ENCODE measurements at places on chromosomes 4 and X. TPM values are rescaled to one million over a fixed set of nuclear protein-coding genes. Genes with fewer than 3 reads are reported as not detected.

- no peak overlapping the region for H3K4me3 ChIP-seq
- peaks cover 2% of the 10 kb centered on the region for H3K27me3 ChIP-seq
- DNase-seq, result no peak
- no peaks in the 10 kb centered on the region for H3K4me1 ChIP-seq
These were observed 16.7 kb downstream of the LGI2 start for GRCh38 chr4:25013756-25014661.

DNA sequence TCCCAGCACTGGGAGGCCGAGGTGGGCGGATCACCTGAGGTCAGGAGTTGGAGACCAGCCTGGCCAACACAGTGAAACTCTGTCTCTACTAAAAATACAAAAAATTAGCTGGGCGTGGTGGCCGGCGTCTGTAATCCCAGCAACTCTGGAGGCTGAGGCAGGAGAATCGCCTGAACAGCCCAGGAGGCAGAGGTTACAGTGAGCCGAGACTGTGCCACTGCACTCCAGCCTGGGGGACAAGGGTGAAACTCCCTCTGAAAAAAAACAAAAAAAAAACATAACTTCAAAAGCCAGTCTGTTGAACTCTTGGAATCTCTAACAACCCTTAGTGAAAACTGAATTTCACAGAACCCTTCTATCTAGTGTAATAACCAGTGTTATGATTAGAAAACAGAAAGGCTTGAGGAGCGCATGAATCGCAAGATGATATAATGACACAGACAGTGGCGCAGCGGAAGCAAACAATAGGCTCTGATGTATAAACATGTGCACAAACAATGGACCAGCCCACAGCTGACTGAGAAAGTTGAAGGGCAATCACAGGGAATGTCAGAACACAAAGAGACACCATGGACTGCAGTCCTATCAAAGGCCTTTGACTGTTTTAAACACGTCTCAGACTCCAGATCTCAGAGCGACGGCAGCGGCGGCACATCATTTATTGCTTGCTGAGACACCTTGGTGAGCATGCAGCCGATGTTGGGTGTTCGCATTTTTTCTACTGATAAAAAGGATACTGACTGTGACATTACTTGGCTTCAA is 81.6 kb downstream of the NSUN7 start:
- no peak overlapping the region for H3K4me3 ChIP-seq
- no peaks in the 10 kb centered on the region for H3K4me1 ChIP-seq
- no peaks in the 10 kb centered on the region for H3K36me3 ChIP-seq
- H3K27me3 ChIP-seq, result no peaks in the 10 kb centered on the region
- DNase-seq, result no peak

- no peak for DNase-seq
- H3K36me3 ChIP-seq, result no peaks in the 10 kb centered on the region
- H3K4me1 ChIP-seq, result peaks cover 6% of the 10 kb centered on the region
- H3K4me3 ChIP-seq, result no peak overlapping the region
These were observed 382.9 kb downstream of the INPP4B start for GRCh38 chr4:142463206-142463605.

DNA sequence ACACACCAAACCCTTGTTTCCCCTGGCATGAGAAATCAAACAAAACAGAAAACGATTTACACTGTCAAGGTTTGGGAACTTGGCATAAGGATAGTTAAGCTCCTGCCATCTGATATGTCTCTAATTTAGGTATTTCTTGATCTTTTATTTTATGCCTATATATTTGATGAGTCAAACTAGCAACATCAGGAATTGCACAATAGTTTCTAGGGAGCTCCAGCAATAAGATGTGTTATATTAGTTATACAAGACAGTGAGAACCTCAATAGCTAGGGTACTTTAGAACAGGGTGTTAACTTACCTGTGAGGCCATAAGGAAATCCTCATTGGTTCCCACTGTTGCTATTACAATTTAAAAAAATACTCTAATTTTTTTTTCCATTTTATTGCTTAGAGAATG is 474.2 kb downstream of the GBA3 start:
- no peak for DNase-seq
- no peak overlapping the region for H3K4me3 ChIP-seq
- no peak overlapping the region for H3K27ac ChIP-seq
- H3K4me1 ChIP-seq, result no peaks in the 10 kb centered on the region

The STS gene
- total RNA-seq, result 2.3 TPM

GRCh38 chr4:69689599-69689998 is 36.6 kb upstream of the UGT2A1 start:
- no peaks in the 10 kb centered on the region for H3K4me1 ChIP-seq
- H3K36me3 ChIP-seq, result no peaks in the 10 kb centered on the region
- no peak overlapping the region for H3K4me3 ChIP-seq

- H3K4me1 ChIP-seq, result no peaks in the 10 kb centered on the region
- no peaks in the 10 kb centered on the region for H3K36me3 ChIP-seq
- no peak for DNase-seq
- H3K27ac ChIP-seq, result no peak overlapping the region
- H3K27me3 ChIP-seq, result no peaks in the 10 kb centered on the region
These were observed 74.8 kb downstream of the IL15 start for GRCh38 chr4:141711211-141711610.

GRCh38 chr4:79920163-79920853 is 152.7 kb downstream of the ANTXR2 start:
- peaks cover 5% of the 10 kb centered on the region for H3K4me1 ChIP-seq
- no peak overlapping the region for H3K4me3 ChIP-seq
- no peak overlapping the region for H3K27ac ChIP-seq
- H3K36me3 ChIP-seq, result no peaks in the 10 kb centered on the region
- DNase-seq, result no peak

The MYOZ2 gene
- total RNA-seq, result not detected

- no peaks in the 10 kb centered on the region for H3K27me3 ChIP-seq
- H3K27ac ChIP-seq, result no peak overlapping the region
- H3K4me1 ChIP-seq, result no peaks in the 10 kb centered on the region
- DNase-seq, result no peak
These were observed 61.7 kb downstream of the KANTR start for GRCh38 chrX:53155512-53156206.

The TCEAL9 gene
- 1.2 TPM for total RNA-seq

DNA sequence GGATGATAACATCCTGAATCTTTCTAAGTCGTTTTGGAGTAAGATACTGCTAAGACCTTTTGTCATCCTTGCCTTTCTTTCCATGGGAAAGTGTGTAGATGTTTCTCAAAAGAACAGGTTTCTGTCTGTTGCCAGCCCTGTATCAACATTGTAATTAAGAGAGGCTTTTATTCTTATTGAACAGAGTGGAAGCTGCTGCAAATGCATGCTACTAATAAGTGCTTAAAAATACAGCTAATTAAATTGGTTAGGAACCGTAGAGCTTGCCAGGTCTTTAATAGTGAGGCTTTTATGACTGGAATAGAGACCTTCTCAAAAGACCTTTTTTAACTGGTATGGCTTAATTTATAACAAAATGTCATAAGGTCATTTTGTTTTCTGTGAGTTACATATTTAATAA is 34.4 kb downstream of the INTU start:
- H3K27ac ChIP-seq, result no peak overlapping the region
- DNase-seq, result no peak
- peaks cover 2% of the 10 kb centered on the region for H3K27me3 ChIP-seq
- H3K4me3 ChIP-seq, result no peak overlapping the region

- no peak overlapping the region for H3K27ac ChIP-seq
These were observed 29.9 kb upstream of the UBE2NL start for GRCh38 chrX:143854006-143854405.

DNA sequence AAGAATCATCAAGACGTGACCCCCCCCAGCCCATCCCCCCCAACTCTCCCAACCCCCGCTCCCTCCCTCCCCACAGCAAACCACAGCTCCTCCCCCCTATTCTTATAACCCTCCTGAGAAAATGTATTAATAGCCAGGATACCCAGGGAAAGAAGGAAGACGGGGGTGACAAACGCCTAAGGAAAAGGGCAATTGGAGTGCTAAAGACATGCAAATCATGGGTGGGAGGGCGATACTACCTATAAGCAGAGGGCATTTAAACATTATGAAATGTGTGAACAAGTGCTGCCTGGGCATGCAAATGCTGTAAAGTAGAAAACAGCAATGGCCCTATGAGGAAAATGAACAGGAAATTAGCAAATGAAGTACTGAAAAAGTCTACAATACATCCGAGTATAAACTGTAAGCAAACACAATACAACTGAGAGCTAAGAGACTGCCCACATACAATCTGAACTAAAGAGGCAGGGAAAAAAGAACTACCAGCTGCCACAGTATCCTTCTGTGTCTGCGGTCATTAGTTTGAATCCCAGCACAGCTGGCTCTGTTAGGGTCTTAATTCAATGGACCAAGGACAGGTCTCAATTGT is 2.4 kb downstream of the CXXC4 start:
- peak overlapping the region; percentile 49 for H3K4me3 ChIP-seq
- H3K27ac ChIP-seq, result no peak overlapping the region
- peaks cover 67% of the 10 kb centered on the region for H3K27me3 ChIP-seq
- no peaks in the 10 kb centered on the region for H3K36me3 ChIP-seq

GRCh38 chr4:15898902-15899301 is 39.6 kb downstream of the FGFBP1 start:
- peaks cover 40% of the 10 kb centered on the region for H3K27me3 ChIP-seq
- H3K4me1 ChIP-seq, result peaks cover 9% of the 10 kb centered on the region
- DNase-seq, result no peak
- no peak overlapping the region for H3K4me3 ChIP-seq
- H3K36me3 ChIP-seq, result no peaks in the 10 kb centered on the region

DNA sequence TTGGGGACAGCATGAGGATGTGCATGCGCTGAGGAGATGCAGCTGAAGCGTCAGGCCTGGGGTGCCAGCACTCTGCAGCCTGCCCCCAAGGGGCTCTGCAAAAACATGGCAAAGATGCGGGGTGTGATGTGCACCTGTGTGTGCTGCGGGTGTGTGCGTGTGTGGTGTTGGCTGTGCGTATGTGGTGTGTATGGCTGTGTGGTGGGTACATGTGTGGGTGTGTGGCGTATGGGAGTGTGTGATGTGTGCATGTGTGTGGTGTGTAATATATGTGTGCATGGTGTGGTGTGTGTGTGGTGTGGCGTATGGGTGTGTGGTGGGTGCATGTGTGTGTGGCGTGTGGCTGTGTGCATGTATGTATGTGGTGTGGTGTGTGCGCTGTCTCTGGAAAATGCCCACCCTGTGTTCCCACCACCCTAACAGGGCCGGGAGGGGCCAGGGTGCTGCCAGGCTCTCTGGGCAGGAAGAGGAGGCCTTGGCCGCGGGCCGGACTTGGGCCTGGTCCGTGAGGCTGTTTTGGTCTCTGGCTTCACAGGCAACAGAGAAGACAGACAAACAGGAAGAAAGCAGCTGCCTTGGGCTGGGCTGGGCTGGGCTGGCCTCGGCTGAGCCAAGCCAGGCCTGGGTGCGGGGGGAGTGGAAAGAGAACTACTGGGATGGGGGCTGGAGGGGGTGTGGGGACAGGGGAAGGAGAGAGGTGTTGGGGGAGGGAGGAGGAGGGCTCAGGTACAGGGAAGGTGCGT is 1.1 kb upstream of the AVPR2 start:
- peaks cover 53% of the 10 kb centered on the region for H3K4me1 ChIP-seq
- H3K4me3 ChIP-seq, result no peak overlapping the region
- H3K36me3 ChIP-seq, result peaks cover 7% of the 10 kb centered on the region
- DNase-seq, result no peak
- peaks cover 1% of the 10 kb centered on the region for H3K27me3 ChIP-seq
- H3K27ac ChIP-seq, result peak overlapping the region; percentile 53

DNA sequence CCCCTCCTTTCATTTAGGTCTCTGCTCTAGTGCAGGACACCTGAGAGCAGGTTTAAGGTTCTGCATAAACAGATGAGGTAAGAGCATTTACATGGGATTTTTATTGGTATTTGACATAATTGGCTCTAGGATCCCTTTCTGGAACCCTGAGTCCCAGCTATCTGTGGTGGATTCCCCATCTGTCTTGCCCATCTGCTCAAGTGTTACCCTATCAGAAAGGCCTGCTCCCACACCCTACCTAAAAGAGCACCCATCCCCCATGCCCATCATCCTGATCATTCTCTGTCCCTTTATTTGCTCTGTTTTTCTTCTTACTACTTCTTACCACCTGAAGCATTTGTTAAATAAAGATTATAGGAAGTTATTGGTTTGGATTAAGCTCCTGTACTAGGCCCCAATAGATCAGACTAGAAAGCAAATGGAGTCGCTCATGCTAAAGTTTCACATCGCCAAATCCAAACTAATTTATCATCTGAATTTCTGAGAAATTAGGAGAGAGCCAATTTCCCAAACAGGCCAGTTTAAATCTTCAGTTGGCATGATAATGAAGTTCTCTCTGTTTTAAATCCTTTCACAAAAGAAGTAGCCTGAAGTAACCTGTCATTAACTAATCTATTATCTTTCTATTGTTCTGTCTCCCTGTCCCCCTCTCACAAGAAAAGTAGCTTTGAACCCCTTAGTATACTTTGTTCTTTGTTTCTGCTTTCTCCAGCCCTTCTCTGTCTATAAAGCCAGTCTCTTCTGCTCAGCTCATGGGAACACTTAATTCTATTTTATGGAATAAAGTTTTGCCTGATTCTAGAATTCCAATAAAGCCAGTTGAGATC is 178.6 kb downstream of the ZNF674 start:
- no peak overlapping the region for H3K4me3 ChIP-seq
- H3K27ac ChIP-seq, result no peak overlapping the region
- DNase-seq, result no peak

DNA sequence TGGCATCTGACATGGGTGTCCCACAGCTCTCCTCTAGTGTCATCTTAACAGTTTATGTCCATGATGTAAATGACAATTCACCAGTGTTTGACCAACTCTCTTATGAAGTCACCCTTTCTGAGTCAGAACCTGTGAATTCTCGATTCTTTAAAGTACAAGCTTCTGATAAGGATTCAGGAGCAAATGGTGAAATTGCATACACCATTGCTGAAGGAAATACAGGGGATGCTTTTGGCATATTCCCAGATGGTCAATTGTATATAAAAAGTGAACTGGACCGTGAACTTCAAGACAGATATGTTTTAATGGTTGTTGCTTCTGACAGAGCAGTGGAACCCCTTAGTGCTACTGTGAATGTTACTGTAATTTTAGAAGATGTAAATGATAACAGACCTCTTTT is 4.6 kb downstream of the FAT4 start:
- no peak for DNase-seq
- H3K27me3 ChIP-seq, result peaks cover 35% of the 10 kb centered on the region
- no peaks in the 10 kb centered on the region for H3K36me3 ChIP-seq
- no peak overlapping the region for H3K27ac ChIP-seq
- peaks cover 22% of the 10 kb centered on the region for H3K4me1 ChIP-seq
- H3K4me3 ChIP-seq, result no peak overlapping the region

The PCYT1B gene
- total RNA-seq, result not detected

GRCh38 chr4:69748173-69748572 is 12.2 kb downstream of the SULT1B1 start:
- no peak for DNase-seq
- H3K4me1 ChIP-seq, result no peaks in the 10 kb centered on the region
- no peaks in the 10 kb centered on the region for H3K36me3 ChIP-seq
- no peak overlapping the region for H3K4me3 ChIP-seq
- no peak overlapping the region for H3K27ac ChIP-seq

DNA sequence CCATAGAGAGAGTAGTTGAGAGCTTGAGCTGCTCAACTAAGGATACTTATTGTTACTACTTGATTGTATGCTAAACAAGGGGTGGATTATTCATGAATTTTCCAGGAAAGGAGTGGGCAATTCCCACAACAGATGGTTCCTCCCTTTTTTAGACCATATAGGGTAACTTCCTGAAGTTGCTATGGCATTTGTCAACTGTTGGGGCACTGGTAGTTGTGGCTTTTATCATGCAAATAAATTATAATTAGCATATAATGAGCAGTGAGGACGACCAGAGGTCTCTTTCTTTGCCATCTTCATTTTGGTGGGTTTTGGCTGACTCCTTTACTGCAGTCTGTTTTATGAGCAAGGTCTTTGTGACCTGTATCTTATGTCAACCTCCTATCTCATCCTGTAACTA is 1403.5 kb upstream of the PABPC4L start:
- H3K4me1 ChIP-seq, result no peaks in the 10 kb centered on the region
- no peaks in the 10 kb centered on the region for H3K36me3 ChIP-seq
- no peak for DNase-seq
- no peak overlapping the region for H3K4me3 ChIP-seq
- H3K27ac ChIP-seq, result no peak overlapping the region
- H3K27me3 ChIP-seq, result no peaks in the 10 kb centered on the region

The ZCCHC12 gene
- total RNA-seq, result not detected
